ENCODE measurements at places on chromosomes 3 and 15.

- DNase-seq: no peak
Observed at GRCh38 chr3:38980938-38981337, 70.8 kb downstream of the SCN11A start.

GRCh38 chr15:89822026-89822425 lies 7.4 kb upstream of the ANPEP start:
- DNase-seq: no peak

DNA sequence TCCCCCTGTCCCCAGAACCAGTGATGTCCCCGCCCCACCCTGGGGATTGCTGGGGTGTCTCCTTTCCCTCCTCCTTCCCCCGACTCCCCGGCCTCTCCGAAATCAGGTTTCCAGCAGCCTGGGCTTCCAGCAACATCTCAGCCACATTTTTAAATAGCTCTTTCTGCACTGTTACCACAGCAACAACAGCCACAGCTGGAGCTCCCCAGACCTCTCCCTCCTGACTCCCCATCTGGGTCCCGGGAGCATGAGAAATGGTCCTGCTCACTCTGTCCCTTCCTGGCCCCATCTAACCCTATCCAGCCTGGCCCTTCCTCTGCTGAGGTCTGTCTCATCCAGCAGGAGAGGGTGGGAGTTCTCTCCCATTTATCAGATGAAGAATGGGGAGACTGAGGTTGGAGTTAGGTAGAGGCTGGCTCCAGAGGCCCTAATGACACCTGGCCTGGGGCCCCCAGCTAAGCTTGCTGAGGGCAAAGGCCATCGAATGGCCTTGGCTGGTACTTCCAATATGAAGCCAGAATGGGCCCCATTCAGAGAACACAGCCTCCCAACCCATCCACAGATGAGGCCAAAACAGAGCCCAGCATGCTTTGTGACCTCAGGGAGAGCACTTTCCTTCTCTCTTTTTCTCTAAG lies 1.5 kb downstream of the CAMK1 start:
- DNase-seq: no peak

- no peak for DNase-seq
Observed at GRCh38 chr3:193780810-193781478, 187.9 kb downstream of the OPA1 start.

DNA sequence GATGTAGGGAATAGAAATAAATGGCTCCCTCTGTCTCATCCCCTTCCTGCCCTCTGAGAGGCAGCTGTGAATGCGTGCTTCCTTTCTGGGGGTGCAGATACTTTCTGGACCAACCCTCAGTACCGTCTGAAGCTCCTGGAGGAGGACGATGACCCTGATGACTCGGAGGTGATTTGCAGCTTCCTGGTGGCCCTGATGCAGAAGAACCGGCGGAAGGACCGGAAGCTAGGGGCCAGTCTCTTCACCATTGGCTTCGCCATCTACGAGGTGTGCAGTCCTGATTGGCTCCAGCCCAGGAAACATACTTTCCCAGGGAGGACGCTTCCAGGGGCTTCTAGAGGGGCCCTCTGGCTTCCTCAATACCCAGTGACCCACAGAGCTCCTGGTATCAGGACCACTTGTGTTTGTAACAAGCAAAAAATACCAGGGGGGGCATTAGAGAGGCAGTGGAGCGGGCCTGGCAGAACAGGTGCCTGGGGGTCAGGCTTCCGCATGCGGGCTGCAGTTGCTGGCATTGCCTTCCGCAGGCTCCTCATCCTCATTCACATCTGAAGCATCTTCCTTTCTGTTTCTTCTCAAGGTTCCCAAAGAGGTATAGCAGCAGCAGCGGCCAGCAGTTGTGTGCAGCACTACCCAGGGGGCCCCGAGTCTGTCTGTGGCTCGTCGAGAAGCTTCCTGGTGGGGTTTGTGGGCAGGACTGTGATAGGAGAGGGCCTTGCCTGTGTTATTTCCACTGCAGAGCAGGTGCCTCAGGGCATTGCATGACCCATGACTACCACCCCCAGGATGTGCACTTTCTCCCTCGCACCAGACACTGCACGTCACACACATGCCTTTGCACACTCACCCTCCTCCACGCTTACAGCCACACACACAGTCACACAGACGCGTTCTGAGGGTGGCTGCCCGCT lies 42.5 kb downstream of the CAPN3 start:
- DNase-seq: no peak

DNA sequence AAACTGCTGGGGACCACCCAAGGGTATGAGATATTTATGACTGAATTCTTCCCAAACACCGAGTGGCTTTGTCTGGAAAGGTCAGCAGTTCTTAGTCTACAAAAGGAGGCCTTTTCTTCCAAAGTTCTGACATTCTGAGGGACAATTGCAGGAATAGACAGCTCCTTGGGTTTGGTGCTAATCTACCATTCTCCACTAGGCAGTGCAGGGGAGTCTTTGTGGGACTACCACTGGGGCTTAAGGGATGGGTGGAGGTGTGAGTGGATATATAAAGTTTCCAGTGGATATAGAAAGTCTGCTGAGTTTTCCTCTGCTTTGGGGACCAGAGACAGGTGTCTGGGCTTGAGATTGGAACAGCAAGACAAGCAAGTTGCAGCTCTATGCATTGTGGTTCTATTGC lies 62.7 kb downstream of the EXOG start:
- no peak for DNase-seq

GRCh38 chr3:2098398-2099027 lies at the start of gene CNTN4:
CNTN4 (plus strand) TSS chr3:2098866.
- DNase-seq: peak; percentile 80

DNA sequence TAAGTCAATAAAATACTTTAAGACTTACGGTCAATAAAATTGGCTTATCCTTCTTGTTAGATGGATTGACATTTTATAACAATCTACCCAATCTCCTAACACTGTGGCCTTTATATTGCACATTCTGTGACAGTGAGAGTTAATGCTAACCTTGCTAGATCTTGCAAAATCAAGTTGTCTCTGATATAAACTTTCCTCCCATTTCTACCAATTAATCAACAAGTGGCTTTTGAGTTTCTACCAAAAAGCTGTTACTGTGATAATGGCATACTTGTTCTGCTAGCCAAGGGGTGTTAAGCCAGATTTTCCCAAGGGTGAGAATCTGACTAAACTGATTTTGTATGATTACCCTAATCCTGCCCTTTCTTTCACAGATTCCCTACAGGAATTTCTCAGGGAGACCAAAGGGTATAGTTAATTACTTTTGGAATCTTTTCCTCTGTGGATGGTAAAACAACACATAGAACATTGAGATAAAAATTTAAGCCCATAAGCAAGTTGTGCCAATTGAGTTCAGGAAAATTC lies 174.1 kb upstream of the SUCLG2 start:
- DNase-seq: no peak

DNA sequence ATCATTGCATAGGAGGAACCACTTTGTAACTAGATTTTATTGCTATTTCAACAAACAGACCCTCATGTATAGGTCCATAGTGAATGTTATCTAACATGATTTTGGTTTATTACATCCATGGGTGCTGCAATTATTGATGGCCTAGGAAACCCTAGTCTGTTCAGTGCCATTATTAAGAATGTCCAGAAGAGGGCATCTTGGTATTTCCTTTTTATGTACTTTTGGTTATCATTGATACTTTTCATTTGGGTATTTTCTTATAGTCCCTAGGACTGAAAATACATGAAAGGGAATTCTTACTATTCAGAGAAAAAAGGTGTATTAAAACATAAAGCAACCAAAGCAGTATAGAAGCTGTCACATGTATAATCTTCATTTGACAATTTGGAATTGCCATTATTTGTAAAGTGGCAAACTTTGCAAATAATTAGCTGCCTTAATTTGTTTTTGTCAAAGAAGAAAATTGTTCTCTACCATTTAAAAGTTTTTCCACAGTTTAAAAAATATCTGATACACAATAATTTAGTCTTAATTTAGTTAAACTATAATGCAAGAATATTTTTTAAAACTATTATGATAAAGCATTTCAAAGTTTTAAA lies 48.7 kb downstream of the CNOT10 start:
- DNase-seq: no peak

DNA sequence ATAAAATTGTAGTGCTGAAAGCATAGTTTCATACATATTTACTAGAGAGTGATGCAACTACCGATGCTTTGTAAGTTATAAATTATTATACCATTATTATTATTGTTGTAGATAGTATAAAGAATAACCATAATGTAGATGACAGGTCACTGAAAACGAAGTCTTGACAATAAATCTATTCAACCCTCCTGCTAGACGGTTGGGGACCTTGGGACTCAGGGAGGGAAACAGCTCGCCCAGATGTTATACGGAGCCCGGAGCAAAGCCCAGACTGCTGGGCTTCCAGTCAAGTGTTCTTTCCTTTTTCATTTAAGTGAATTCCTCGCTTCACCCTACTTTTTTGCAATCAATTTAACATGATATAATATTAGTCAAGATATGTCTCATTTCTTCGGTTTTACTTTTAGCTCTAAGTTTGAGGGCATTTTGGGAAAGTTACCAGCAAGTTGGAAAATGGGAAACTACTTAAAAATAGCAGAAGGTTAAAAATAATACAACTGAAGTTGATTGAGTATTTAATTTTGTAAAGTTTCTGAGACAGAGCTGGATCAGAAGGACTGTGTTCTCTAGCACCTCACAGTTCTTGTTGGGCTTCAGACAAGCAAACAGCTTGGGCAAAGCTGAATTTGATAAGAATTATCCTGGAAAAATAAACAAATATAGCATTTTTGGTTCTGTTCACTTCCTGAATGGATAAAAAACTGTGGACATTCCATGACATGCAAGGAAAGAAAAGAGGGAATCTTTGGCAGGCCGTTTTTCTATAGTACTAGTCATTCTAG lies 173.4 kb upstream of the TP63 start:
- no peak for DNase-seq

DNA sequence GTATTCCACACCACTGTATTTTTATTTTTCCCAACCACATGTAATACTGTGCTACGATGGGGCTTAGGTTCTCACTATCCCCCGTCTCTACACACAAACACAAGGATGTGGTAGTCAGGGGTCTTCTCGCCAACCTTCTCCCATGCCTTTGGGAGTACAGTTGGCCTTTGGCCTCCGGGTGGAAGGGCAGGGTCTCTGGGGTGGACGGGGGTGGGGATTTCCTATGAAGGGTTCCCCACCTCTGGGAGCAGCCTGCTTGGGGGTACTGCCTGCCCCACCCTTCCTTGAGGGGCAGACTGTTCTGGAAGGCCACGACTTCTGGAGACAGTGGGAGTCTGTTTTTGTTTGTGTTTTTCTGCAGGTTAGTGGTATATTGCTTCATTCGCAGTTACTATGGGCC lies 21.3 kb upstream of the RAD18 start:
- no peak for DNase-seq

GRCh38 chr3:127743351-127744252 lies 70.8 kb downstream of the ABTB1 start:
- DNase-seq: no peak

DNA sequence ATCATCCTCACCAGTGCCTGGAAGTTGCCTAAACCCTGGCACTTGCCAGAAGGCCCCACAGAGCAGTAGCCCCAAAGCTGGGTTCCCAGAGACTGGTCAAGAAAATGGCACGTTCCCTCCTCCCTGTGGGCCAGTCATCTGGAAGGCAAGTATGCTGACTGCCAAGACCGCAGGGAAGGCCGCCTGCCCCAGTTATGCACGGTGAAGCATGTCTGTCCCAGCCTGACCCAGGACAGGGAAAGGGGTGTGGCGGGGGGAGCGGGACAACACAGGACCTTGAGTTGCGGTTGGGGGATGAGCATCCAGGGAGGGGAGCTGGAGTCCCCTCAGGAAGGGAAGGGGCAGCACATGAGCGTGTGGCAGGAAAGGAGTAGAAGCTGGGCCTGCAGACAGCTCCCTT lies 33.0 kb downstream of the RBPMS2 start:
- no peak for DNase-seq

- no peak for DNase-seq
Observed at GRCh38 chr15:65903296-65904073, 34.2 kb downstream of the RAB11A start.

DNA sequence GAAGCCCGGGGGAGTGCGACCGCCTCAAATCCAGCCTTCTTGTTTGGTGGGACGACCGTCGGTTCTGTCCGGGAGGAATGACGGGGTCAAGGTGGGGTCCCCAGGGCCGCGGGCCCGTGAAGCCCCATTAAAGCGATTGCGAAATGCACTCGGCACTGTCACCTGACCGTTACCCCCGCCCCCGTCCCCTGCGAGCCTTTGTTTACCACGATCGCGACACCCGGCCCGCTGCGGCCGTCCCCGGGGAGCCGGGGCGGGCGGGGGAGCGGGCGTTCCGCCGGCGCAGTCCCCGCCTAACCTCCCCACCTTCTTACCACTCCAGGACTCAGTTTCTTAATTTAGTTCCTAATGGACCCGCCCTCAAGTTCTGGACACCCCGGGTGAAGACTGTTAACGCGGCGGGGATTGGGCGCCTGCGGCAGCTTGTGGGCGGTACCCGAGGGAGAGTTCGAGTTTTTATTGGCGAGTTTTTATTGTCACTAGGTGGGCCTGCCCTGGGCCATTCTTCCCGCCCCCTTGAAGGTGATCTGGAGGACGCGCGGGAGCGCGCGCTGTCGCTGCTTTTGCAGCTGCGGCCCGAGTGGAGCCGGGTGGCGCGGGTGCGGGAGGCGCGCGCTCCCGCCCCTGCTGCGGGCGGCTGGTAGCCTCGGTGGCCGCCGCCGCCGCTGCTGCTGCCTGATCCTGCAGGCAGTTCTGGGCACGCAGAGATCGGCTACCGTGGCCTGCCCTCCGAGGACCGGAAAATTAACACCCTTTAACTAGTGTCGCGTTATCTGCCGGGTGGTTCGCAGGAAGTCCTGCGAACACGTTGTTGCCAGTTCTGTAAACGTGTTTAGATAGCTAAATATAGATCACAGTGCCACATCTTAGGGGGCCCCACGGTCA lies 1.0 kb downstream of the KLHL24 start:
- DNase-seq: peak; percentile 94

DNA sequence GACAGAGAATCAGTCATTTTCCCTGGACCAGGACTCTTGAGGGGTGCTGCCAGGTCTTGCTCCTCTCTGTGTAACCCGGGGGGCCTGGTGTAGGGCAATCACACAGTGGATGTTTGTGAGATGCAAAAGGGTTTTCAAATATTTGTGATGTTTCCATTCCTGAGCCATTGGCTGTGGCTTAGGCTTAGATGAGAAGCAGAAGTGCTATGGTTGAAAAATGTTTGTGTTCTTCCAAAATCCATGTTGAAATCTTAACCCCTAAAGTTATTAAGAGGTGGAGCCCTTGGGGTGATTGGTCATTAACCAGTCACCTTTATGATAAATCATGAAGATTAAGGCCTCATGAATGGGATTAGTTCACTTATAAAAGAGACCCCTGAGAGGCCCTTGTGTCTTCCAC lies 36.5 kb downstream of the CORO2B start:
- no peak for DNase-seq

DNA sequence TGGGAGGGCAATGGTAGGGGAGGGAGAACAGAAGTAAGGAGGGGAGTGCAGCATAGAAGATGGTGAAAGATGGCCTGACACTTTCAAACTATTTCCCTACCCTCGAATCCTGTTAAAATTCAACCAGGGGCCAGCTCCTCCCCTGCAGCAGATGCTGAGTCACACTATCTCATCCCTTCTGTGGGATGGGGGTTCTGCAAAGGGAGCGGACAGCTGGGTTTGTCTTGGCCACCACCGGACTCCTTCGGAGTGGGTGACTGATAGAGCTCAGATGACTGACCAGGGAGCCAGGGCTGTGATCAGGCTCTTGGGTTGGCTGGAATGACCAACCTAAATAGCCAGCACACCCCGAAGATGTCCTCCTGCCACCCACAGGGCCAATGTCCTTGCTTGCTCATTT lies 33.6 kb upstream of the TMCC1 start:
- no peak for DNase-seq

Measured in nucleus accumbens (tissue), 56 donors.